ENCODE measurements at places on chromosomes 2 and 18.

- DNase-seq: no peak
Observed at GRCh38 chr2:8549273-8549922, 132.5 kb upstream of the ID2 start.

DNA sequence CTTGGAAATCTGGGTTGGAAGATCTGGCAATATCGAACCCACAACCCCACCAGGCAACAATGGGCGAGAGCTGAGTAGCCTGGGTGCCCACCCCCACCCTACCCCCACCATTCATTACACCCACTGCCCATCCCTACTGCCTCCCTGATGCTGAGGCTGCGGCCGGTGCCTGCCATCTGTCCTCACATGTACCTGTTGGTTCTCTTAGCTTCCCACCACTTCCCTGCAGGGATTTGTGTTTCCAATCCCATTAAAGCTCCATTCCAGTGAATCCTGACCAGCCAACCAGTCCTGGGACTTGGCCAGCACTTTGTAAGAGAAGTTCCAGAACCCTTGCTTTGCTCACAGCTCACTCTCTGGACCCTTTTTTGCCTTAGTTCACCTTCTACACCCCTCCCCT is 163.0 kb upstream of the SH3BP4 start:
- DNase-seq: no peak

DNA sequence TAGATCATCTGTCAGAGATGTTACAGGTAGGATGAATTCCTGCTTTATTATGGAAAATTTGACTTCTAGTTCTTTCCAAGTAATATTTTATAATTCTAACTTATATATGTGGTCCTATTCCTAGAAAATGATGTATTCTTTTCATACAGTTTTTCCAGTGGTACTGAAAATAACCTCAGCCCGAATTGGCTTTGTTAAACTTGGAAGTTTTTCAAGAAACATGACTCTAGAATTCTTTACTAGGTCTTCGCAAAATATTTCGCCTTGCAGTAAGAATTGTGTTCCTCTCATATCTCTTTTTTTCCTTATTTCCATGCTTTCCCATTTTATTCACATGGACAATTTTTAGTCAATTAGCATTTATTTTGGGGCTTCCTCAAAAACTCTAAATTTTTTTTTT is 60.5 kb downstream of the BMPR2 start:
- no peak for DNase-seq

DNA sequence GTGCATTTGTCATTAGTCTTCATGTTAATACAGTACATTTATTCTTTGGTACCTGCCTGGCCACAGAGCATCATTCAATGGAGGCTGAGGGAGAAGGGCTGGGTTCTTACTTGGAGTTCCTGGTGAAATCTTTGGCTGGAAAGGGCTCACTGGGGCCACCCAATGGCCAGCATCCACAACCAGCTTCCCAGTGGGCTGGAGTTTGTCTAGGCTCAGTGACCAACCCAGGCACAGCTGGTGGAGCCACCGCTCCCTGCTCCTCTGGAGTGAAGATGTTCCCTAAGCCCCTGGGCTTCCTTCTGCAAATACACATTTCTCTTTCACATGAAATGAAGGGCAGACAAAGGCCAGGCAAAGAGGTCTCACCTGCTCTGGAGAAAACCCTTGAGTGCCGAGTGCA is 34.4 kb downstream of the EHD3 start:
- DNase-seq: no peak

GRCh38 chr2:96164459-96165184 is 19.4 kb upstream of the DUSP2 start:
- peak; percentile 23 for DNase-seq

GRCh38 chr2:190534310-190535120 is at the start of gene NEMP2:
NEMP2 (minus strand) TSS chr2:190534722; CDS start chr2:190534655, 67 bp downstream.
- DNase-seq: peak; percentile 73

DNA sequence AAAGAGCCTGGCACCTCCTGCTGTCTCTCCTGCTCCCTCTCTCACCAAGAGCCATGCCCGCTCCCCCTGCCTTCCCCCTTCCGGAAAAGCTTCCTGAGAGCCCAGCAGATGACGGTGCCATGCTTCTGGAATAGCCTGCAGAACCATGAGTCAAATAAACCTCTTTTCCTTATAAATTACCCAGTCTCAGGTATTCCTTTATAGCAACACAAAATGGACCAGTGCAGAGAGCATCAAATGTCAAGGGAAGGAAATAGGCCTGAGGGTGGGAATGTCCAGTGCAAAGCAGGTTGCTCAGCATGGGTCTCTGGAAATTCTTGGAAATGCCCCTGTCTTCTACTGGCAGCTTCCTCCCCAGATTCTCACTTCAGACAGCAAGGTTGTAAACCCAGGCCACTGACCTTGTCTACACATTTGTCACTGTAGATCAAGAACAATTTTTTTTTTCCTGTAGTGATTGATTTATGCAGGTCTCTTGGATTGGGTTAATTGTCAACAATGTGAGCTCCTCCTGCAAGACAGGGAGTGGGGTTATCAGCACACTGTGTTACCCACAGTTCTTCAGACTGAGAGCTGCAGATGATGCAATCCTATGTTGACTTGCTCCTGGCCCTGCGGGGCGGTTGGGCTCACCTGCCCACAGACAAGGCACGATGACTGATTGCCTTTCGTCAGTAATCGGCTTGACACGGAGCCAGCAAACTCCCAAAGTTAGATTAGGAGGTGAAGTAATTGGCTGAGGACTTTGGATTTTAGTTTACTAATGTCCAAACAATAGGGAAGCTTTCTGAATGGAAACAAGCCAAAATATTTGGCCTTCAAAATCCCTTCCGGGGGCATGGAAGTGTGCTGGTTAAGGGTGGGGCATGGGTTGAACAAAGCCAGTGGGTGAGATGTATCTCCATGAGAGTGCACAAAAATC is 5.4 kb upstream of the BOD1L2 start:
- no peak for DNase-seq

DNA sequence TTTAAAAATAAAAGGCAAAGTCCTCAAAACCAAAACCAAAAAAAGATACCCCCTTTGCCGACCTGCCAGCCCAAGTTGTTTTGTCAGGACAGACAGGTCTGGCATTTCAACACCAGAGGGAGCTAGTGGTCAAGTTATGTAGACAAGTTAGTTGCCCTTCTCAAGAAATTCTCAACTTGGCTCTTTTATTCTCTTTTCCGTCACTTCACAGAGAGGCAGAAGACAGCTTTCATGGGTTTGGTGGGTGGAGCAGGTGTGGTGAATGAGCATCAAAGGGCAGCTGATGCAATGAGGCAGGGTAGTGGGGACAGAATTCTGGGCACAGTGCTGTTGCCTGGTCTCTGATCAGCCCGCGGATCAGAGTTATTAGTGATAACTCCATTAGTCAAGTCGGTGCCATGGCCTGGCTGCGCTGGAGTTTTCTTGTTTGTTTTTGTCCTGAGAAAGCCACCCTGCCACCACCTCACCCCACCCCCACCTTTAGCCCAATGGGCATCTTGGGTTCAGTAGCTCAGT is 303.7 kb upstream of the EPAS1 start:
- DNase-seq: peak; percentile 22

DNA sequence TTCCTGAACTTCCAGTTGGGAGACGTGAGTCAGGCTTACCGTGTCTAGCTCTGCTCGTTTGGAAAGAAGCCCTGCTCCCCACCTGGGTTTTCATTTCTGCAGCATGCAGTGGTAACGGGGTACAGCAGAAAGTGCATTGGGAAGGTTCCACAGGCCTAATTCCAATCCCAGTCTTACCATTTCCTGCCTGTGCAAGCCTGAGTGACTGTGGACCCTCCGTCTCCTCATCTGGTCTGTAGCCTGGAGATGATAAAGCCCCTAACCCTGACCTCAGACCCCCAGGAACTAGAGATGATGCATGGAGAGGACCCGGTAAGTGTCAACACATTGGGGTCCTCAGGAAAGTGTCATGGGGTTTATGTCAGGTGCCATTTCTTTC is 5.8 kb upstream of the PSD4 start:
- no peak for DNase-seq

GRCh38 chr2:179954026-179954425 is 53.1 kb downstream of the CWC22 start:
- no peak for DNase-seq

DNA sequence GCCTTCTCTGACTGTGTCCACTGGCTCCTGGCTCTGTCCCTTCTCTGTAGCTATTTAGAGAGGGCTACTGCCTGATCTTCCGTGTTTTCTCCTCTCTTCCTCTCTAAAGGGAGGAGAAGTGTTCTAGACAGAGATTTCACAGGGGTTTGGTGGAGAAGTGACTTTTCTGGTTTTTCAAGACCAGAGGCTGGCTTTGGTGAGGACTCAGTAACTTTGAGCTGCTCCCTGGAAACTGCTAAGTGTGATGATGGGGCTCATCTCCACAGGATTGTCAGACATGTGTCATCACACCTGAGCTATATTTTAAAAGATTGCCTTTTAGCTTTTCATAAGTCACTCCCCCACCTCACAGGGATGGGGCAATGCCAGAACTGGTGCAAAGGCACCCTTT is 6.2 kb downstream of the MAL start:
- no peak for DNase-seq

DNA sequence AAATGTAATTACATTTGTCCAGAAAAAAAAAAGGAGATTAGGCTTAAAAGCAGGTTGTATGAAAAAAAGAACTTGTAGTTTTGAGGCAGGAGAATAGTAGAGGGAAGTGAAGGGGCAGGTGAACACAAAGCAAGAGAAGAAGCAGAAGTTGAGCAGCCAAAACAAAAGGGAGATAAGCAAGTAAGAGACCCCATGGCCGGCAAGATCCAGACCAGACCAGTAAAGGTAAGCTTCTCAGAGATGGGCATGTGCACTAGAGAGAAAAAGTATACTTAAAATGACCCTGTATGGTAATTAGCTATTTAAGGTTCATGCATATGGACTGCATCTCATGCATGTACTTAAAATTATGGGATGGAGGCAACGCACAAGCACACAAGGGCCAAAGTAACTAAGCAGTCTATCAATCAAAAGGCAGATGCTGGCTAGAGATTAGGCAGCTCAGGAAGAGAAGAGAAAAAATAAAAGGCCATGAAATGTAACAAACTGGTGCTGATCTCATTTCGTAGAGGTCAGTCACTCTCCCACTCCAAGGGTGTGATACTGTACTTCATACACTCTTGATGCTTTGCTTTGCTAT is 9.7 kb downstream of the SIGLEC15 start:
- no peak for DNase-seq

GRCh38 chr18:68925268-68925667 is 127.4 kb downstream of the CCDC102B start:
- DNase-seq: no peak

GRCh38 chr18:56684277-56684676 is 33.1 kb downstream of the WDR7 start:
- DNase-seq: no peak

- no peak for DNase-seq
Observed at GRCh38 chr18:60040971-60041370, 141.2 kb downstream of the PMAIP1 start.

GRCh38 chr18:56083097-56083521 is 495.1 kb upstream of the TCF4 start:
- no peak for DNase-seq

GRCh38 chr18:79480171-79481045 is 84.7 kb downstream of the NFATC1 start:
- no peak for DNase-seq

GRCh38 chr2:183455056-183455455 is 330.8 kb downstream of the NUP35 start:
- no peak for DNase-seq

- no peak for DNase-seq
Observed at GRCh38 chr2:181356526-181357130, 100.6 kb upstream of the ITGA4 start.

- no peak for DNase-seq
Observed at GRCh38 chr2:84457686-84458085, 1.4 kb downstream of the SUCLG1 start.

- peak; percentile 16 for DNase-seq
Observed at GRCh38 chr2:86078774-86079545, 26.7 kb downstream of the POLR1A start.

GRCh38 chr2:182893666-182894065 is 27.2 kb upstream of the FRZB start:
- no peak for DNase-seq

DNA sequence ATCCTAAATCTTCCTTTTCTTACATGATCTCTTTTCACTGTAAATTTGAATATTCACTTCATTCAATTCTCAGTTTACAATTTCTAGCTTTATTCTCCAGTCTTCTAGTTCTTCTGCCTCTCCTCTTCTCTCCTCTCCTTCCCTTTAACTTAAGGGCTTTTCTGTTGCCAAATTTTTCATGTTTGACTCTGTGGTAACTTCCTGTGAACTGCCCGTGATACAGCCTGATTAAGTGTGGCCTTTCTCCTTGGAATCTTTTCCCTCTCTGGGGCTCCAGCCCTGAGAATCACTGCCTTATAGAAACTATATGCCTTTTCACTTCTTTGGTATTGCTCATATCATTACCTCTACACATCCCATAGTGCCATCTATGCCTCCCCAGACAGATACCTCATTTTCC is 1923.8 kb upstream of the CELF4 start:
- DNase-seq: no peak

GRCh38 chr2:48249025-48249424 is 280.9 kb upstream of the STON1 start:
- no peak for DNase-seq

DNA sequence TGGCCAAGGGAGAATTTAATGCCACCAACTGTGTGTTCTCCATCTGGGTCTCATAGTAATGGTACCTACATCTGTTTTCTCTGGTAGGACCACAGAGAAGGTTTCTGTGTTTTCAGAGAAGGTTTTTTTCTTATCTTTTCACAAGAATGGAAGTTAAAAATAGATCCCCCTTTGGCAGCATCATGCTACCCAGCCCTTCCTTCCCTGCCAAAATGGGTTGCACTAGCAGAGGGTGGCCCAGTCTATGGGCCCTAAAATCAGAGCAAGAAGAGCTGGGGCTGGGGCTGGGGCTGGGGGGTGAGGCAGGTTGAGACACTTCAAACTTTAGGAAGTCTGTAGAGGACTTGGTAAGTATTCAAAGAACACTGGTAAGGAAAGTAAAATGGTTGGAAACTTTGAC is 44.8 kb upstream of the ZDBF2 start:
- DNase-seq: no peak

- DNase-seq: no peak
Observed at GRCh38 chr2:162084536-162084935, 10.5 kb upstream of the DPP4 start.

DNA sequence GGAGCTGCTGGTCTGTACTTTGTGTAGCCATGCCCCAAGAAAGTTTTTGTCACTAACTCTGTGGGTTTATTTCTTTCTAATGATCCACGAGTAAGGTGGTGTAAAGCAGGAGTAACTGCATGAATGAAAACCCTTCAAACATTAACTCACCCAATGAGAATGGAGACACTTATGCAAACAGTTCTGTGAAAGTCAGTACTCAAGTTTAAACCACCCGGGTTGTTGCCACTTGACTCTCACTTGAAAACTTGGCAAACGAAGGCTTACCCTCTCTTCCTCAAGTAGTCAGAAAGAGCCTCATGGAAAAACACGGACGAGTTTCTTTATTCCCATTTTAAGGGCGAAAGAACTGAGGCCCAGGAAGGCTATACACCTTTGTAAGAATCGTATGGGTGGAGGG is 117.5 kb downstream of the MMADHC start:
- DNase-seq: no peak

- DNase-seq: no peak
Observed at GRCh38 chr2:8662239-8662879, 19.5 kb upstream of the ID2 start.

- no peak for DNase-seq
Observed at GRCh38 chr18:45637546-45638327, 22.5 kb downstream of the SLC14A2 start.

- no peak for DNase-seq
Observed at GRCh38 chr2:159185401-159186130, 100.9 kb downstream of the WDSUB1 start.

Measured in effector CD8-positive, alpha-beta T cell (primary cell).